Lower lobe of right lung (tissue), 2 donors: ENCODE measurements at places on chromosomes 4 and X. TPM values are rescaled to one million over a fixed set of nuclear protein-coding genes. Genes with fewer than 3 reads are reported as not detected.

DNA sequence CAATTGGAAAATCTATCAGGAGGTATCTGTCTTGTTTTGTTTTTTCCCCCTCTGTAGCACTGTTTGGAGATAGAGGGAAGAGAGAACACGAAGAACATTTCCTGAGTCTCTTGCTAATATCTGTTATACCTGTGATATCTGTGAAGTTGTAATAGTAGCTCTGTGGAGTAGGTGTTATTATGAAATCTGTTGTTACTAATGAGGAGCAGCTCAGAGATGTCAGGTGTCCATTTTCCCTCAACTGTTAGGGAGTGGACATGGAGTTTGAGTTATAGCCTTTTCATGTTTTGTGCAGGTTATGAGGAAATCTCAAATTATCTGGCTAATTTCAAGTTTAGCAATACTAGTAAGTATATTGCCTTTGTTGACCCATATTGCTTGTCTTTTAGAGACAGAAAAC, 52.4 kb downstream of the SEC24B start:
- peaks cover 27% of the 10 kb centered on the region for H3K36me3 ChIP-seq
- DNase-seq: no peak
- H3K4me3 ChIP-seq: no peak overlapping the region
- no peaks in the 10 kb centered on the region for H3K27me3 ChIP-seq
- no peak overlapping the region for H3K27ac ChIP-seq

GRCh38 chrX:121254336-121254735, 206.9 kb downstream of the GLUD2 start:
- H3K4me3 ChIP-seq: no peak overlapping the region
- H3K27ac ChIP-seq: no peak overlapping the region

GRCh38 chr4:3675251-3676115, 90.7 kb upstream of the ADRA2C start:
- no peak overlapping the region for H3K4me3 ChIP-seq
- no peaks in the 10 kb centered on the region for H3K4me1 ChIP-seq
- no peak overlapping the region for H3K27ac ChIP-seq
- no peaks in the 10 kb centered on the region for H3K36me3 ChIP-seq

The HPSE gene
- 5.5 TPM for total RNA-seq

GRCh38 chrX:113408843-113409242, 568.2 kb upstream of the AMOT start:
- H3K4me3 ChIP-seq: no peak overlapping the region
- no peak overlapping the region for H3K27ac ChIP-seq
- H3K27me3 ChIP-seq: no peaks in the 10 kb centered on the region
- no peak for DNase-seq
- H3K36me3 ChIP-seq: no peaks in the 10 kb centered on the region

The EPGN gene
- total RNA-seq: 2.5 TPM

- H3K27ac ChIP-seq: no peak overlapping the region
- no peaks in the 10 kb centered on the region for H3K36me3 ChIP-seq
- H3K4me3 ChIP-seq: no peak overlapping the region
- no peak for DNase-seq
- H3K4me1 ChIP-seq: no peaks in the 10 kb centered on the region
Observed at GRCh38 chr4:7901311-7901885, 38.3 kb downstream of the AFAP1 start.

The THOC2 gene
- total RNA-seq: 96.2 TPM

GRCh38 chrX:791479-792034, 161.0 kb downstream of the SHOX start:
- H3K27me3 ChIP-seq: peaks cover 13% of the 10 kb centered on the region
- H3K4me3 ChIP-seq: no peak overlapping the region
- no peaks in the 10 kb centered on the region for H3K36me3 ChIP-seq
- no peak overlapping the region for H3K27ac ChIP-seq
- no peaks in the 10 kb centered on the region for H3K4me1 ChIP-seq

DNA sequence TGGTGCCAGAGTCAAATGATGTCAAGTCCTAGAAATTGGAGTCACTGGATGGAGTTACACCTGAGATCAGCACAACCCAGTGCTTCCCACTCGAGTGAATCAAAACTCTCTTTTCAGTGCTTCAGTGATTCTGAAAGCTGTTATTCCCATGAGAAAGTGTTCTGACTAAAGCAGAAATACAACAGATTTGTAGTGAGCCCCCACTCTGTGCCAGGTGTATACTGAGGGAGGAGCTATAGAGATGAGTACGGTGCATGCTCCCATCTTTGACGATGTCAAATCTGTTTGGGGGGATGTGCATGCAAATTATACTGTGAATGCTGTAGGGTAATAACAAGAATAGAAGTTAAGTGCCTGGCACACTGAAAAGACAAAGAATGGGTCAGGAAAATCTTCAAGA, 330.2 kb downstream of the HS3ST1 start:
- H3K4me3 ChIP-seq: no peak overlapping the region
- no peak for DNase-seq
- no peak overlapping the region for H3K27ac ChIP-seq
